ENCODE measurements at places on chromosomes 12 and 14.

GRCh38 chr14:76510181-76510580, 134.2 kb downstream of the ESRRB start:
- no peak for DNase-seq

DNA sequence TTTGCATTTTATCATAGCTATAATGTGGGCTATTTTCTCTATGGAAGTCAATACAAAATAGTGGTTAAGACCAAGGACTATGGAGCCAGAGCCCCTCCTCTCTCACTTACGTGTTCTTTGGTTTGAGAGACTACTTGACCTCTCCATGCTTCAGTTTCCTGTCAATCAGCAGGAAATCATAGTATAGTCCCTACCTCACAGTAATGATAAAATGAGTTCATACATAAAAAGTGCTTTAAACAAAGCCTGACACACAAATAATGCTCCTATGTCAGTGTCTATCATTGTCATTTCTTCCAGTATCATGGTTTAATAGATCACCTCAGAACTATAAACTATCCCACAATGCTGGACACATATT, 90.4 kb downstream of the MED13L start:
- no peak for DNase-seq

DNA sequence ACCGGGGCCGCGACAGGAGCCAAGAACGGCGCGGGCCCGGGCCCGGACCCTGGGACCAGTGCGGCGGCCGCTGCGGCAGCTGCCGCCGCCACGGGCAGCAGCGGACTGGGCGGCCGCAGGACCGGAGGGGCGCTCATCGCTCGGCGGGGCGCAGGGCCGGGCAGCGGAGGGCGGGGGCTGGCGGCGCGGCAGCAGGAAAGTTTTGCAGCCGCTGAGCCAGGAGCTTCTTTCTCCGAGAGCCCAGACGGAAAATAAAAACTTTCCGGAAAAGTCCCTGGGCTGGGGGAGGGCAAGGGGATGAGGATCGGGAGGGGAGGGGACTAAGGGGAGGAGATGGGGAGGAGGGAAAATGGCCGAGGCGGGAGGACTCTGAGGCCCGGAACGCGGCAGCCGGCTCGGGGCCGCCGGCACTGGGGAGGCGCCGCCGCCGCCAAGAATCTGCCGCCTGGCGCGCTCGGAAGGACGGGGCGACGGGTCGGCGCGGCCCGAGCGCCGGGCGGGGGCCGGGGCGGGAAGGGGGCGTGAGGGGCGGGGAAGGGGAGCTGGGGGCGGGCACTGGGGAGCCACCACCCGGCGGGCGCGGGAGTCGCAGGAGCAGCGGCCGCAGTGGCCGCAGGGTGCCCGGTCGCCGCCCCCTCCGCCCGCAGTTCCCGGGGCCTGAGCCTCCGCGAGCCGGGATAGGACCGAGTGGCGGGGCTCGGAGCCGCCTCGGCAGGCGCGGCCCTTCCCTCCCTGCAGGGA, at the start of gene PRKD1:
TSS of gene PRKD1 (minus strand) at position 472 of the 741 bp plus-strand sequence.
- peak; percentile 89 for DNase-seq

DNA sequence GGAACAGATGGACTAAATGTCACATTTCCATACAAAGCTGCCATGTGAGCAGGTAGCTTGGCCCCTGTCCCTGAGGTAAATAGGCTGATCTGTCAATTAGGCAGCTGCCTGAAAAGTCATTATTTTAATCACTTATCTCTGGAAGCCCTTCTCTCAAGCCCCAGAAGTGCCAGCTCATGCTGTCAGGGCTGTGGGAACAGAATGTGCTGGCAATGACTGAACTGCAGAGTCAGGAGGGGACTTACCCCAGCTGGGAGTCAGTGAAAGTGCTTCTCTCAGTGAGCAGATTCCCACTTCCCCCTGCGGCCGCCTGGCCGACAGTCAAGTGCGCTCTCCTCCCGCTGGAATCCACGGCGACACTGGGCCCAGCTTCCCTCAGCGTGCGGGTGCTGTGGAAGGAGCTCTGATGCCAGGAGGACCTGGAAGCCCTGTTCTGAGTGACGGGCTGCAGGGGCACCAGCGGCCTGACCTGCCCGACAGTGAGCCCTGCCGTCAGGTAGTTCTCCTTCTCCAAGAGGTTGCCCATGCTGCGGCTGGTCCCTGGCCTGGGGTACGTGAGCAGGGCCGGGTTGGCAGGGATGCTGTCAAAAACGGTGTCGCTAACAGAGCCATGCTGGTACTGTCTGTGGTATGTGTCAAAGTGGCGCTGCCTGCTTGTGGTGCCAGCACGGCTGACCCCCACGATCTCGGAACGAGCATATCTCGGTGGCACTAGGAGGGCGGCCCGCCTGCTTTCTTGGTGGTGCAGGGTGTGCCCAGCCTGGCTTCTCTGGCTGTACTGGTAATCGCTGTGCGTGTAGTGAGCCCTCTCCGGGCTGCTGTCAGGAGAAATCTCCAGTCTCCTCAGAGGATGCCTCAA, 18.7 kb downstream of the PKP2 start:
- no peak for DNase-seq

DNA sequence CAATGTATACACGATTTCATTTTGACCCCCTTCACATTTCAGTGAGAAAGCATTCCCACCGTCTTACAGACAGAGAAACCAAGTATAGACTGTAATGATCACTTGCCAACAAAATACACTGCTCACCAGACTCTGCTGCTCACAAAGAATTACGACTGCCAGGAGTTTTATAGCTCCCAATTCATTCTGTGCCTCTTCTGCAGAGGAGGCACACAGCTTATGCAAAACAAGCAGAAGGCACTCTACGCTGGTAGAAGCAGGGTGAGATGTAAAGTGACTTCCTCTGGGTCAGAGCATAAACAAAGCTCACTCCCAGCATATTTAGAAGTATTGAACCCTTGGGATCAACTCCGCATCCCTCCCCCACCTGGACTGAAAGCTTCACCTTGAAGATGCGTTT, 14.6 kb downstream of the SPTB start:
- no peak for DNase-seq

DNA sequence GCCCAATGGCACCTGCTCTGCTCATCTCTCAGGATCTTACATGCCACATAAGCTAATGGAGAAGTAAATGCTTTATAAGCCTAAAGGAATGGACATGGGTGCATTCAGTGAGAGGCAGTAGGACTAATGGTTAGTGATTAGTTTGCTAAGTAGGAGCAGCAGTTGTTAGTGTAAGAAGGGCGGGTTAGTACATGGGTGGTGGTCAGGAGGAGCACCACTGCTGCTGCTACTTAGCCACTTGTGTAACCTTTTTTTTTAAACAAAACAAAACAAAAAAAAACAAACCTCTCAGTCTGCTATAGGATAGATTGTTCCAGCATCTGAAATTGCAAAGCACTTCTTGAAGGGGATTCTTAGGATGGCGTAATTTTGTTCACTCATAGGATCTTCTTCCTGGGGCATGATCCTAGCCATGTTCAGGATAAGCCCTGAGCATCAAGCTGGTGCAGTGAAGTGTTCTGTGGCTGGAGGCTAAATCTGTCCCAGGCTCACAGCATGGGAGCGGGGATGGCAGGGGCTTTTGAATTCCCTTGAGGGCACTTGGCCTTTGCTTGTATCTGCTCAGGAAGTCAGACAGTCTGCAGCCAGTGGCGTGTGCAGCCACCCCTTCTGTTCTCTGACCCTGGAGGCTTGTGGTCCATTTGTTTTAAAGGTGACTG, 63.6 kb downstream of the CHST11 start:
- no peak for DNase-seq

- DNase-seq: no peak
Observed at GRCh38 chr12:114696443-114697242, 12.7 kb upstream of the TBX3 start.

- DNase-seq: no peak
Observed at GRCh38 chr12:118618695-118619094, 242.3 kb downstream of the SUDS3 start.

DNA sequence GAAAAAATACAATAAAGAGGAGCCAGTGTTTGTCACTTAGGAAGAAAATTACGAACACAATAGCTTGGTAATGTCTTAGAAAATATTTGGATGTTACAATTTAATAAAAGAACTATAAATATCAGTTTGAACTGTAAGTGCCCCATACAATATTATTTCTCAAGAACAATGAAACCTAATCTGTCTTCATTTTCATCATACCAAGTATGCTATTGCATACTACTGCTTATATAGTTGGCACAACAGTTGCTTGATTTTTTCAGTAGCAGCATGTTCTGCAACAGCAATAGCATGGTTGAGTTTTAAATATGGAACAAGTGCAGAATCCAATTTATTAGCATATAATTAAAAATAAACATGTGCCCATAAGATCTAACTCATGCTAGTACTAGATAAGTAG, 564.6 kb downstream of the C12orf50 start:
- DNase-seq: no peak

- no peak for DNase-seq
Observed at GRCh38 chr14:64910847-64911495, 3.3 kb upstream of the CHURC1 start.

GRCh38 chr12:32390572-32391219, 8.7 kb upstream of the FGD4 start:
- no peak for DNase-seq

GRCh38 chr14:101875041-101875726, 89.2 kb upstream of the DYNC1H1 start:
- no peak for DNase-seq

GRCh38 chr14:23433457-23433856, 2.0 kb downstream of the MYH7 start:
- no peak for DNase-seq

- no peak for DNase-seq
Observed at GRCh38 chr12:26997003-26997402, 17.2 kb downstream of the TM7SF3 start.

DNA sequence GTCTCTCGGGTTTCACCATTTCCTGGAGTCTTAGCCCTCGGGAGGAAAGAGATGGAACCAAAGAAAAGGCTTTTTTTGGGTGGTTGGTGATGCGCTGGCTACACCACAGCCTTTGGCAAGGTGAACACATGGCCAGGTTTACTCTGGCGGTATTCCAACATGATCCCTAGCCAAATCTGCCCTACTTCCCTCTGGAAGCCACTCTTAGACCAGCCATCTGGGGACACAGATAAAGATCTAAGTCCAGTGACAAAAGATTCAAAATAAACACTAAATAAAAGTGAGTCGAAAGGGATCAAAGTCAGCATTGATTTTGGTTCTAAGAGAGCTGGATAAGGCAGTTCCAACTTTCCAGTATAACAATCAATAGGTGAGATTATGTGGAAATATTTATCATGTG, 694.5 kb downstream of the VRK1 start:
- no peak for DNase-seq

Data from HuH-7 (cell line).